ENCODE measurements at places on chromosomes 13 and 19.

DNA sequence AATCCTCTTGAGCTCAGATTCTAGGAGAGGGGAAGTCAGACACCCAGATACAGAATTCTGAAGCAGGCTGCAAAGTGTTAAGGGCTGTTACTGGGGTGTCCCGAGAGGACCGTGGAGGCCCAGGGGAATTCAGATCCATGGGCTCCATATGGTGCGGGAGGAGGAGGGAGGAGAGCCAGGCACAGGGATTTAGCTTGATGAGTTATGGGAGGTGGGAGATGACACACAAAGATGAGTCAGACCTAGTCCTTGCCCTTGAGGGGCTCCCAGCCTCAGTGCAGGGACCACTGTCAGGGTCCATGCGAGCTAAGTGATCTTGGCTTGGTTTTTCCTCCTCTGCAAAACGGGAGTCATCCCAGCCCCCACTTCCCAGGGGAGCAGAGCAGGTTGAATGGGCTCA, 14.4 kb upstream of the GIPR start:
- H3K4me3 ChIP-seq, result no peak overlapping the region
- H3K36me3 ChIP-seq, result no peaks in the 10 kb centered on the region
- no peaks in the 10 kb centered on the region for H3K4me1 ChIP-seq
- no peak for DNase-seq
- H3K27me3 ChIP-seq, result peaks cover 27% of the 10 kb centered on the region

GRCh38 chr13:112510002-112510780, 77.8 kb downstream of the TUBGCP3 start:
- H3K36me3 ChIP-seq, result no peaks in the 10 kb centered on the region
- no peak overlapping the region for H3K27ac ChIP-seq
- DNase-seq, result peak; percentile 41
- no peak overlapping the region for H3K4me3 ChIP-seq

GRCh38 chr13:93286047-93286446, 59.4 kb downstream of the GPC6 start:
- no peak overlapping the region for H3K4me3 ChIP-seq
- no peaks in the 10 kb centered on the region for H3K36me3 ChIP-seq
- no peaks in the 10 kb centered on the region for H3K4me1 ChIP-seq
- H3K27ac ChIP-seq, result no peak overlapping the region
- no peak for DNase-seq

DNA sequence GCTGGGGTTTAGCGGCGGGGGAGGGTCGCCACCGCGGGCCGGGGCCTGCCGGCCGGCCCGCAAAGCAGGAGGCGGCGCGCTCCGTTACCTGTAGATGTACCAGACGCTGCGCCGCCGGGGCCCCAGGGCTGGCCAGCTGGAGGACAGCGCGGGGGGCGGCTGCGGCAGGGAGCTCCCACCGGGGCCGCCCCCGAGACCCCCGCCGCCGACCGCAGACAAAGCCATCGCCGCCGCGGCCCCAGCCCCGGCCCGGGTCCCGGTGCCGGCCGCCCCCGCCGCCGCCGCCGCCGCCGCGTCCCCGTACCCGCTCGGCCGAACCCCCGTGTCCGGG, 24.8 kb downstream of the SHANK1 start:
- H3K27me3 ChIP-seq, result peaks cover 13% of the 10 kb centered on the region
- H3K36me3 ChIP-seq, result no peaks in the 10 kb centered on the region
- no peak for DNase-seq
- no peak overlapping the region for H3K27ac ChIP-seq

- H3K36me3 ChIP-seq, result no peaks in the 10 kb centered on the region
- DNase-seq, result no peak
- H3K27me3 ChIP-seq, result peaks cover 7% of the 10 kb centered on the region
- H3K4me3 ChIP-seq, result no peak overlapping the region
- no peak overlapping the region for H3K27ac ChIP-seq
- no peaks in the 10 kb centered on the region for H3K4me1 ChIP-seq
These were observed 23.1 kb upstream of the TSHZ3 start for GRCh38 chr19:31372246-31372781.

DNA sequence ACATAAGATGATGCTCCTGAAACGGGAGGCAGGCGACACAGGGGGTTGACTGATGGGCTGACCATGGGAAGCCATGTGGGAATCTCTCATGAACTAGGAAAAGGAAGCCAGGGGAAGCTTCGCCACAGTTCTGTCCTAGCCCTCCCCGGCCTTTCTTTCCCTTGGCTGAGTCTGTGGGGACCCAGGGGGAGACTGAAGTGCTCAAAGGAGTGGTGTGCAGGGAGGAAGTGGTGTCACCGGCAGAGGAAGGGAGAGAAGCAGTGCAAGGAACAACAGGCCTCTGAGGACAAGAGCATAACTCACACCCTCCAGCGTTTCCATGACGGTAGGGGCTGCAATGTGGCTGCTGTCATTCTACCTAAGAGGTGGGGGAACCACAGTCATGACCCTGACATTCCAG, 1.1 kb downstream of the KIR3DL3 start:
- no peaks in the 10 kb centered on the region for H3K36me3 ChIP-seq
- H3K27ac ChIP-seq, result no peak overlapping the region
- no peak overlapping the region for H3K4me3 ChIP-seq
- peaks cover 38% of the 10 kb centered on the region for H3K27me3 ChIP-seq
- no peaks in the 10 kb centered on the region for H3K4me1 ChIP-seq

DNA sequence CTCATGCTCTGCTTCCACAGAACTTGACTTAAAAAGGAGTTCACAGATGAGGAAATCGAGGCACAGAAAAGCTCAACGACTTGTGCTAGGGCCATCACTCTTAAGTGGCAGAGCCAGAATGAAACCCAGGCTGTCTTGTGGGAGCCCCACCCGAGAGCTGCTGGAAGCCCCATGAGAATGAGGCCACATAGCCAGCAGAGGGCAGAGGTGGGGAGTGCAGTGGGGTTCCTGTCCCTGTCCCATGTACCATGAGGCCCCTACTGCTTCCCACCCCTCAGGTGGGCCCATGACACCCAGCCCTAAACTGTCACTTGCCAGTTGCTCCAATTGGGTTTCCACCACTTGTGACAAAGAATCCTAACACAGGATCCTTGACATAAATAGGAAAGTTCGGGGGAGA, 175.9 kb downstream of the IRS2 start:
- no peak for DNase-seq
- H3K36me3 ChIP-seq, result no peaks in the 10 kb centered on the region
- no peak overlapping the region for H3K27ac ChIP-seq

DNA sequence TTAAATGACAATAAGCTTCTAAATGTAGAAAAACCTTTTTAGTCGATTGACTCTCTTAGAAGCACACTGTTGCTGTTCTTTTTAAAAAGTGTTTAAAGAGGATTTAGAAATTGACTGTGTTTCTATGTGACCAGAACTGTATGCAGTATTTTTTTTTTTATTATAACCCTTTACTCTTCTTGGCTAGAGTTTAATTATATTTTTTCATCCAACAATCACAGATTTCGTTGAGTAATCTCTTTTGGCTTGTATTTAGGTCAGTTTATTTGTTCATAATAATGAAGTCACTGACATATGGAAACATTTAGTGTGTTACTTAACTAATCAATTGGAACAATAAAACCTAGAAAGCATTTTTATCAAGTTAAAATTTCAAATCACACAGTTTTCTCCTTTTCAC, 19.9 kb downstream of the CSNK1A1L start:
- H3K4me3 ChIP-seq, result no peak overlapping the region
- H3K27ac ChIP-seq, result no peak overlapping the region
- H3K36me3 ChIP-seq, result no peaks in the 10 kb centered on the region
- H3K27me3 ChIP-seq, result no peaks in the 10 kb centered on the region

GRCh38 chr13:20270163-20270865, 38.2 kb upstream of the GJB6 start:
- no peaks in the 10 kb centered on the region for H3K4me1 ChIP-seq
- no peak overlapping the region for H3K27ac ChIP-seq
- H3K4me3 ChIP-seq, result no peak overlapping the region
- no peaks in the 10 kb centered on the region for H3K36me3 ChIP-seq
- DNase-seq, result no peak

DNA sequence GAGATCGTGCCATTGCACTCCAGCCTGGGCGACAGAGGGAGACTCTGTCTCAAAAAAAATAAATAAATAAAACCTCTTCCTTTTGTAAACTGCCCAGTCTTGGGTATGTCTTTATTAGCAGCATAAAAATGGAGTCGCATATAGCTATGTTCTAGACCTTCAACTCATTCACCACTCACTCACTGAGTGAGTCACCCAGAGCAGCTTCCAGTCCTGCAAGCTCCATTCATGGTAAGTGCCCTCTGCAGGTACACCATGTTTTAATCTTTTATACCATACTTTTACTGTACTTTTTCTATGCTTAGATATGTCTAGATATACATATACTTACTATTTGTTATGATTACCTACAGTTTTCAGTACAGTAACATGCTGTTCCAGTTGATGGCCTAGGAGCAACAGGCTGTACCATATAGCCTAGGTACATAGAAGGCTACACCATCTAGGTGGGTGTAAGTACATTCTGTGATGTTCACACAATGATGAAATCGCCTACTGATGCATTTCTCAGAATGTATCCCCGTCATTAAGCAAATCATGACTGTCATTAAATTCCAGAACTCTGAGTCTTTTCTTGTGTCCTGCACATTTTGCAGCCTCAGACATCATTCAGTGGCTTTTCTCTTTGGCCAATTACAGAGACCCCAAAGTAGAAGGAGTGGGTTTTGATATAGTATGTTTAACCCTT, 13.7 kb upstream of the FARP1 start:
- H3K4me1 ChIP-seq, result no peaks in the 10 kb centered on the region
- no peak for DNase-seq
- no peaks in the 10 kb centered on the region for H3K27me3 ChIP-seq
- H3K4me3 ChIP-seq, result no peak overlapping the region
- H3K36me3 ChIP-seq, result no peaks in the 10 kb centered on the region

GRCh38 chr19:35882114-35882832, 13.9 kb downstream of the APLP1 start:
- no peaks in the 10 kb centered on the region for H3K36me3 ChIP-seq
- H3K27me3 ChIP-seq, result peaks cover 30% of the 10 kb centered on the region
- H3K4me3 ChIP-seq, result no peak overlapping the region
- H3K27ac ChIP-seq, result no peak overlapping the region
- DNase-seq, result peak; percentile 51

- DNase-seq, result no peak
- H3K36me3 ChIP-seq, result no peaks in the 10 kb centered on the region
- no peak overlapping the region for H3K4me3 ChIP-seq
- H3K27me3 ChIP-seq, result peaks cover 21% of the 10 kb centered on the region
These were observed 9.9 kb upstream of the ADGRE5 start for GRCh38 chr19:14371301-14371821.

GRCh38 chr13:20126541-20127261, 34.2 kb downstream of the GJA3 start:
- no peaks in the 10 kb centered on the region for H3K27me3 ChIP-seq
- H3K27ac ChIP-seq, result no peak overlapping the region
- H3K4me1 ChIP-seq, result no peaks in the 10 kb centered on the region

- no peaks in the 10 kb centered on the region for H3K27me3 ChIP-seq
- H3K4me1 ChIP-seq, result no peaks in the 10 kb centered on the region
- no peak overlapping the region for H3K4me3 ChIP-seq
- DNase-seq, result no peak
- H3K27ac ChIP-seq, result no peak overlapping the region
- no peaks in the 10 kb centered on the region for H3K36me3 ChIP-seq
These were observed 75.9 kb upstream of the SCEL start for GRCh38 chr13:77459592-77459991.

GRCh38 chr19:55712804-55713631, 25.2 kb downstream of the NLRP9 start:
- H3K27ac ChIP-seq, result no peak overlapping the region
- H3K27me3 ChIP-seq, result peaks cover 47% of the 10 kb centered on the region
- H3K4me3 ChIP-seq, result no peak overlapping the region
- DNase-seq, result no peak

- H3K36me3 ChIP-seq, result no peaks in the 10 kb centered on the region
- H3K27ac ChIP-seq, result no peak overlapping the region
- H3K4me1 ChIP-seq, result no peaks in the 10 kb centered on the region
- DNase-seq, result no peak
These were observed 10.3 kb downstream of the CELF5 start for GRCh38 chr19:3234800-3235199.

GRCh38 chr13:84658491-84659358, 776.5 kb upstream of the SLITRK1 start:
- H3K4me1 ChIP-seq, result no peaks in the 10 kb centered on the region
- no peak overlapping the region for H3K27ac ChIP-seq
- no peak for DNase-seq

GRCh38 chr13:39417131-39417530, 185.9 kb downstream of the LHFPL6 start:
- H3K4me3 ChIP-seq, result no peak overlapping the region
- H3K27me3 ChIP-seq, result no peaks in the 10 kb centered on the region
- DNase-seq, result no peak

DNA sequence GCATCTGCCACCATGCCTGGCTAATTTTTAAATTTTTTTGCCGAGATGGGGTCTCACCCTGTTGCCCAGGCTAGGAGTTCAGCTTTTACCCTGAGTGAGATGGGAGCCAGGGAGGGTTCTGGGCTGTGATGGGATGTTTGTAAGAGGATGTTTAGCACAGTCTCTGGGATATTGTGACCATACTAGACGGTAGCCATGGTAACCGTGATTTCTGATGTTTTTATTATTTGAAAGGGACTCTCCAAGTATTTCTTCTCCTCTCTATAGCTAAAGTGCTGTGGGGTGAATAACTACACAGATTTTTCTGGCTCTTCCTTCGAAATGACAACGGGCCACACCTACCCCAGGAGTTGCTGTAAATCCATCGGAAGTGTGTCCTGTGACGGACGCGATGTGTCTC, 10.4 kb downstream of the TSPAN16 start:
- H3K4me3 ChIP-seq, result no peak overlapping the region
- H3K27ac ChIP-seq, result no peak overlapping the region
- no peak for DNase-seq
- H3K27me3 ChIP-seq, result peaks cover 38% of the 10 kb centered on the region
- no peaks in the 10 kb centered on the region for H3K36me3 ChIP-seq

- H3K4me3 ChIP-seq, result no peak overlapping the region
- H3K36me3 ChIP-seq, result no peaks in the 10 kb centered on the region
- H3K27me3 ChIP-seq, result peaks cover 27% of the 10 kb centered on the region
- no peak for DNase-seq
- H3K27ac ChIP-seq, result no peak overlapping the region
These were observed 24.8 kb upstream of the LAIR1 start for GRCh38 chr19:54389553-54389952.

DNA sequence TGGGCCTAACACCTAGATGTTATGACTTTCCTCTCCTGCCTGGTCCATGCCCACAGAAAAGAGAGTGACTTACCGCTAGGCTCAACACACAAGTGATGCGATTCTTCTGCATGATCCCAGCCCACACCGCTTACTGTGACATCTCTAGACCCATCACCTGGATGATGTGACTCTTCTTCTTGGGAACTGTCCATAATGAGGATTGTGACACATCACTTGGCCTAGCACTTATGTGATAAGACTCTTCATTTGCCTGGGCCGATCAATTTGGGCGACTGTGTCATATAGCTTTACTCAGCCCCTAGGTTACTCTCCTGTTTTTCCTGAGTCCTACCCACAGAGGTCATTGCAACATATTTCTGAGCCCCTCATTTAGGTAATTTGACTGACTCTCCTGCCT, 19.9 kb upstream of the ZNF681 start:
- no peaks in the 10 kb centered on the region for H3K27me3 ChIP-seq
- no peaks in the 10 kb centered on the region for H3K36me3 ChIP-seq
- H3K27ac ChIP-seq, result no peak overlapping the region
- no peak for DNase-seq

All from MM.1S (cell line).